ENCODE measurements at places on chromosomes 11 and 22. TPM values are rescaled to one million over a fixed set of nuclear protein-coding genes. Genes with fewer than 3 reads are reported as not detected.

GRCh38 chr11:20604864-20605601 is 5.6 kb downstream of the SLC6A5 start:
- no peak for DNase-seq

DNA sequence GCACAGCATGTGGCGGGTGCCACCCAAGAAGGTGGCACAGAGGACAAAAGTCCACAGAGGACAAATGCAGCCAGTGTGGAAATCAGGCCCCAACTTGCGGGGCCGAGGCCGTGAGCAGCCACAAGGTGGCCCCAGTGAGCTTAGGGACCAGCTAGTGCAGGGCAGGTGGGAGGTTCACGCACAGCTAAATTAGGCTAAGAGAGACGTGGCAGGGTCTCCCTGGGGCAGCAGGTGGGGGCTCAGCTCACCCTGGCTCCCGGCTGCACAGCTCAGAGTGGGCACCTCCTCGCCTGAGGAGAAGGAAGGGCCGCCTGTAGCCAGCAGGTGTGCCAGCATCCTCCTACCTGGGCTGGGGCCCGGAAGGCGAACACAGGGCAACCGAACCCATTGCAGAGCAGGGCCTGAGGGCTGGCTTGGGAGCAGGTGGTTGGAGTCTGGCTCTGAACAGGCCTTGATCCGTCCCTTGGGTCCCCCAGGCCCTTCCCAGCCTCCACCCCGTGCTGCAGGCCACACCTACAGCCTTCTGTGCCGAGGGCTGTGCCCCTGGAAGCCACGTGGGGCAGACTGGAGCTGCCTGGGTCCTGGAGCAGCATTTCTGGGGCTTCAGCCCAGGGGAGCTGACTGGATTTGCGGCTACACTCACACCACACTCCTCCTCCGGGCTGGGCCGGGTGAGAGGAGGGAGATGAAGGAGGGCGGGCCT is 26.1 kb upstream of the CELSR1 start:
- DNase-seq = peak; percentile 85

GRCh38 chr11:14075118-14076078 is 112.9 kb downstream of the SPON1 start:
- no peak for DNase-seq

DNA sequence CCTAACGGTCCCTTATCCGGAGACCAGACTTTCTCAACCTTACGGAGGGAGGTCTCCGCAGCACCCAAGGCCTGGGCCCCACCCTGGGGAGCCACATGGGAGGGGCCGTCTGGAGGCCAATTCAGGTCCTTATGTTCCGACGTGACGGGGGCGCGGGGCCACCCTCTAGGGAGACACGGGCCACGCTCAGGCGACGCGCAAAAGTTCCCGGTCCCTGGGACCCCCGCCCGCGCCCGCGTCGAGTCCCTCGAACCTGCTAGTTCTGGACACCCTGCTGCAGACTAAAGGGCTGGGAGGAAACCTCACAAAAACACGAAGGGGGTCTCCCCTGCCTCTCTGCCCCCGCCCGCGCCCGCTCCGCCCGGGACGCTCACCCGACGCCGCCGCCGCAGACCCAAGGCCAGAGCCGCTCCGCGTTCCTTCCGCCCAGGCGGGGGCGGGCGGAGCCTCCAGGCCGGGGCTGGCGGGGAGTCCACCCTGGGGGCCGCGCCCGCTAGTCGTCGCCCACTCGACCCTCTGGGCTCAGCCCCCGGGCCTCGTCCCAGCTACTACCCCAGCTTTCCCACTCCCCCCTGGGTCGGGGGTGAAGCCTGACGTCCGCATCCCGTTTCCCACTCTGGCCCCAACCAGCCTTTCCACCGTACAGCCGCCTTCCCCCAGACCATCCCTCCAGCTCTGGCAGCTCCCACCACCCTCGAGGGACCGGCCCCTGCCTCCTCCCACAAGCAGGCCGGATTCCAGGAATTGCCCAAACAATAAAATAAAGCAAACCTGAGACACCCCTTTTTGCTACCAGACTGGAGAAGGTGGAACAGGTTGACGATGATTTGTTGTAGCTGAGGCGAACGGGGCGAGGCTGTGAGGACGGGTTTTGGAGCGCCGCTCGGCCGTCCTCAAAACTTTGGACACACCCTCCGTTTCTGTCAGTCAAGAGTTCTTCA is 2.7 kb downstream of the RNH1 start:
- DNase-seq = no peak

DNA sequence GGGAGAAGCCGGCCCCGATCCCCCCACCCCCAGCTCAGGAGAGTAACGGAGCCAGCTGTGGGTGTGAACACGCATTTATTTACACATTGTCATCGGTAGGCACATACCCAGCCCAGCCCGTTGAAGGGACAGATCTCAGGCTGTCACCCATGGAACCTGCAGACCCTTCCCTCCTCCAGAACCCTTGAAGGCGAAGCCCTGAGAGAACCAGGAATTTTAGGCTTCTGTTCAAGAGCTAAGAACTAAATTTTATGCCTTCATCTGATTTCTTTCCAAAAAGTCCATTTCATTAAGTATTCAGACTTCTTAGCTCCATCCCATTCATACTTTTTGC is 379 bp upstream of the BRMS1 start:
- no peak for DNase-seq

The HEPHL1 gene
- total RNA-seq = not detected

The SHISAL1 gene
- total RNA-seq = 0.42 TPM

The CTSW gene
- 0.90 TPM for total RNA-seq

All from heart left ventricle (tissue), 16 donors.